Fibroblast of skin of back (primary cell): ENCODE measurements at places on chromosomes 16 and 17.

- DNase-seq, result no peak
Observed at GRCh38 chr17:57289130-57289529, 32.8 kb downstream of the MSI2 start.

- no peak for DNase-seq
Observed at GRCh38 chr16:28320023-28320561, 27.8 kb downstream of the SBK1 start.

DNA sequence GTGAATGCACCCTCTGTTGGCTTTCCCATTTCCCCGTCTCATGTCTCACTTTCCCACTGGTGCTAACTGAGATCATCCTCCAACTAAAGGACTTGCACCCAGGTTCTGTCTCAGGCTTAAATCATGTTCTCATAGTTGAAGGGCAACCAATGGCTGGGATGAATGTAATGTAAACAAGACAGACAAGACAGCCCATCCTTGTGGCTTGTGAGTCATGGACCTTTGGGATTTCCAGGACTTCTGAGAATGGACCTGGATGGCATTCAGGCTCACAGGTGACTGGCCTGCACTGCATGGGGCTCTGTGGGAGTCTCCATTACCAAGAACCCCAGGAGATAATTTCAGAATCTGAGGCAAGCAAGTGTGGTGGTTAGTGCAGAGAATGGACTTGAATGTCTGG lies 347.5 kb downstream of the HAPSTR1 start:
- peak; percentile 4 for DNase-seq

GRCh38 chr16:54347961-54348360 lies 61.4 kb upstream of the IRX3 start:
- no peak for DNase-seq

DNA sequence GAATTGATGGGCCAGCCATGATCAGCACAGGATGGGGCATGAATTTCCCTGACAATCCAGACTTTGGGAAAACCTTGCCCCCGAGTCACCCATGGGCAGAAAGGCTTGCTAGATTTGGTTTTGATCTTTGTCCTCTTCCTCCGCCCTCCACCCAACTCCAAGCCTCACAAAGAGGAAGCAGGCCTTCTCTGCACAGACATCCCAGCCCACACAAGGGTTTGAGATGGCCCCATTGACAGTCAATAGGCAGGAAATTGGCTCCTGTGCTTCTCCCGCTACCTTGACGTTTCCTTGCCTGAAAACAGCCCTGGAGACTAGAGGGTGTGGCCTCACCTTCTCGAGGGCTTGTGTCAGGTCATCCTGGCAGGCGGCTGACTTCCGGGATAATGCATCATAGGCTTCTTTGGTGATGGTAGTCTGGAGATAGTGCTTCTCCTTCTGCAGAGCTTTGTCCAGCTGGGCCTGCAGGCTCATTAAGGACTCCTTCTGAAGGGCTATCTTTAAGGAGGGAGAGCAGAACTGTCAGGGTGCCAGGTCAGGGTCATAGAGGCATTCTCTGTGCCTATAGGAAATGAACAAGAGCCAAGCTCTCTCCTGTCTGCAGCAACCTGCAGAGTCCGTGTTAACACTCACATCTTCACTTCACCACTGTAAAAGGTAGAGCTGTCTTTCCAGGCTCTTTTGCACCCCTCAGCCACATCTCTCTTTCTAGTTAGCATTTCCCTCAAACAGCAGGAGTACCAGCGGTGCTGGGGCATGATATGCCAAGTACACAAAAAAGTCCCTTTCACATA lies 32.2 kb downstream of the DHX38 start:
- no peak for DNase-seq

GRCh38 chr17:34798581-34798980 lies 162.7 kb downstream of the CCT6B start:
- DNase-seq, result no peak

GRCh38 chr16:87133966-87134627 lies 183.1 kb downstream of the C16orf95 start:
- DNase-seq, result no peak
